Ascending aorta (tissue), 2 donors: ENCODE measurements at places on chromosomes 12 and 14.

GRCh38 chr14:70152081-70152480 is 36.7 kb downstream of the SLC8A3 start:
- no peak for DNase-seq

DNA sequence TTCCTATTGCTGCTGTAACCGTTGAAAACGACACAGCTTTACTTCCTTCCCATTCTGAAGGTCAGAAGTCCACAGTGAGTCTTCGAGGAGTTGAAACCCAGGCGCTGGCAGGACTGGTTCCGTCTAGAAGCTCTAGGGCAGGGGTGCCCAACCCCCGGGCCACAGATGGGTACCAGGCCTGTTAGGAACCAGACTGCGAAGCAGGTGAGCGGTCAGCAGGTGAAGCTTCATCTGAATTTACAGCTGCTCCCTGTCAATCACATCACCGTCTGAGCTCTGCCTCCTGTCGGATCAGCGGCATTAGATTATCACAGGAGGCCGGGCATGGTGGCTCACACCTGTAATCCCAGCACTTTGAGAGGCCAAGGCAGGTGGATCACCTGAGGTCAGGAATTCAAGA is 12.6 kb upstream of the SFSWAP start:
- DNase-seq = no peak

- no peak for DNase-seq
These were observed 12.5 kb upstream of the AJUBA start for GRCh38 chr14:22994762-22995275.

DNA sequence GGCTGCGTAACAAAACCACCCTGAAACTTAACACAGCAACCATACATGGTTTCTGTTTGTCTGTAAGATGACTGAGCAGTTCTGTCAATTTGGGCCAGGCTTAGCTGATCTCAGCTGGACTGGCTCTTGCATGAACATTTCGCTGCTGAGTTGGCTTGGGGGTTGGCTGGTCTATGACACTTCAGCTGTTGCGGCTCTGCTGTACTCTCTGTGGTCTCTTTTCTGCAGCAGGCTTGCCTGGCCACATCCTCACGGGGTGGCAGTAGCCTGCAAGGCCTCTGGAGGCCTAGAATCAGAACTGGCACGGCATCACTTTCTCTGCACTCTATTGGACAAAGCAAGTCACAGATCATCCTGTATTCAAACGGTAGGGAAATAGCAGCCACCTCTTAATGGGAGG is 216.2 kb downstream of the BCL11B start:
- no peak for DNase-seq

- DNase-seq = no peak
These were observed 4.1 kb downstream of the SHMT2 start for GRCh38 chr12:57233357-57234232.
